ENCODE measurements at places on chromosomes 5 and 9. TPM values are rescaled to one million over a fixed set of nuclear protein-coding genes. Genes with fewer than 3 reads are reported as not detected.

SLC46A2 gene
- total RNA-seq = not detected

IFNK gene
- not detected for total RNA-seq

PCA3 gene
- total RNA-seq = not detected

FOXD4L6 gene
- not detected for total RNA-seq

MYMK gene
- not detected for total RNA-seq
